Activated T-cell treated with anti-CD3 and anti-CD28 coated beads for 4 hours (primary cell): ENCODE measurements at places on chromosomes 5 and 9.

GRCh38 chr5:143168171-143168741, 235.2 kb downstream of the NR3C1 start:
- DNase-seq, result no peak

- no peak for DNase-seq
Observed at GRCh38 chr9:134736791-134737497, 95.3 kb downstream of the COL5A1 start.

DNA sequence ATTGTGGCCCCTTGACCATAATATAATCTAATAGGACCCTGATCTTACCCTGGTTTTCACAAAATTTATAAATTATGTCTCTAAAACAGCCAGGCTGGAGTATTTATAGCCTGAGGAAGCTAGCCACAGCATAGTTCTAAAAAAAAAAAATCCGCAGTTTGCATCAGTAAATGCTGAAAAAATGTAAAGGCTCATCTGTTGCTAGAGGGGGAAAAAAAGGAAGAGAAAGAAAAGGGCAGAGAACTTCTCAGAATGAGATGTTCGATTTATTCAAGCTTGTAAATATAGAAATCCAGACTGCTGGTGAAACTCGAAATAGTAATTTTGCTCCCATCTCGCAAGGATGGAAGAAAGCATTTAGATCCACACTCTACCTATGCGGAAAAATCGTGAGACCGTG, 467.5 kb downstream of the NTRK2 start:
- no peak for DNase-seq

DNA sequence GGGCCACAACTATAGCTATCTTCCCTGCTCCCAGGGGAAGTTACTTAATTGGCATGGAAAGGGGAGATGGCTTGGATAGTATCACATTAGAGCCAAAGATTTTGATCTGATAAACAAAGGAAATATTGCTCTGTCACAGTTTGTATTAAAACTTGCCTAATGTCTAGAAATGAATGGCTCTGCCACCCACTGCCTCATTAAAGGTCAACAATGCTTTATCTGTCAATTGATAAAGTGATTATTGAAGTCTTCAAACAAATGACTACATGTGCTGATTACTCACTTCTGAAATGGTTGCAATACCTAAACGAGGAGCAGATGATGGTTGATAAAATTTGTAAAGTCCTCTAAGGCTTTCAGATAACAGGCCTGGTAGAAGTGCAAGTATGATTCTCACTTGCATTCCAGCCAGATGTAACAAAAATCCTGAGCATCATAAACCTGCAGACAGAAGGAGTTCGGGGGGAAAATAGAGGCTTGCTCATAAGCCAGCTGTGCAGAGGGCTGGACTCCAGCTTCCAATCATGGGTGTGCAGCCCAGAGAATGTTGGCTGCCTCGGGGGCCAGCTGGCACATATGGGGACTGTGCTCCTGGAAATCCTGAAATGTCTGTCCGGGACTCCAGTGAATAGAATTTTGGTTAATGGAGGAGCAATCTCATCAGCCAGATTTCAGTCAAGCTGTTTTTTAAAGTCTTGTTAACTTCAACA, 200.5 kb upstream of the SLC27A6 start:
- DNase-seq, result no peak

DNA sequence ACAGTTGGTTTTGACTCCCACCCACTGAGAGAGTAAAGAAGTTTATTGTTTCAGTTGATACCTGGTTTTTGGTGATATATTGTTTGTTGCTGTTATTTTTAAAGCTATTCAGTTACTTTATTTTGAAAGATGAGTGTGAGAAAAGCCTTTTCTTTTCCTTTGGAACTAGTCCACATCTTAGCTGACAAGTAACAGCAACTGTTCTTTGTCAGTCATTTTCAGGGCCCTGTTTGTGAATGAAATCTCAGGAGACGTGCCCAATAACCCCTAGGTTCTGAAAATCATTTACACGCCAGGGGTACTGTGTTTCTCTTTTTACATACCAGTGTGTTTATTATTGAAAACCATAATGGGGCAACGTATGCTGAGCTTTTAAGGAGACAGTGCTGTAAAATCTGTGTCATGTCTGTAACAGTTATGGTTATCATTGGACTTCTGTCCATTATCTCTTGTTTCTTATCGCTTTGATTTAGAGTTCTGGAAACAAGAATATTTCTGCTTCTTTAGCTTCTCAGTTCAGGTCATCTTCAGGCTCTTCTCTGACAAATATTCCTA, 75.0 kb downstream of the LIX1 start:
- DNase-seq, result no peak

- DNase-seq, result no peak
Observed at GRCh38 chr5:76845890-76846289, 3.9 kb upstream of the S100Z start.

DNA sequence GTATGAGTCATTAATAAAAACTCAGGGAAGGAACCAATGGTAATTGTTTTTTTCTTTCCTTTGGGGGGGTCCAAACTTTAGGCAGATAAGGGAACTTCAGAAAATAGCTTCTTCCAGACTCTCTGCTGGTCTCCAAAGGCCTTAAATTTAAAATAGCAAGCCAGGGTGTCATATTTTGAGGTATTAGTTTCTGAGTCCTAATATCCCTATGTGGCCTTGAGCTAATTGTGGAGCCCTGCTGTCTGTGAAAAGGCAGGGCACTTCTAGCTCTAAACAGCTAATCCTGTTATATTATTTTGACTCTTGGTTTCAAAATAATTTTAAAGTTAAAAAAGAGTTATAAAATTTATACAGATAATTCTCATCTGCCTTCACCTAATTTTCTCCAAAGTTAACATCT, 195.7 kb upstream of the PPP1R2B start:
- no peak for DNase-seq

- DNase-seq, result no peak
Observed at GRCh38 chr5:155651-156410, 35.5 kb upstream of the LRRC14B start.

DNA sequence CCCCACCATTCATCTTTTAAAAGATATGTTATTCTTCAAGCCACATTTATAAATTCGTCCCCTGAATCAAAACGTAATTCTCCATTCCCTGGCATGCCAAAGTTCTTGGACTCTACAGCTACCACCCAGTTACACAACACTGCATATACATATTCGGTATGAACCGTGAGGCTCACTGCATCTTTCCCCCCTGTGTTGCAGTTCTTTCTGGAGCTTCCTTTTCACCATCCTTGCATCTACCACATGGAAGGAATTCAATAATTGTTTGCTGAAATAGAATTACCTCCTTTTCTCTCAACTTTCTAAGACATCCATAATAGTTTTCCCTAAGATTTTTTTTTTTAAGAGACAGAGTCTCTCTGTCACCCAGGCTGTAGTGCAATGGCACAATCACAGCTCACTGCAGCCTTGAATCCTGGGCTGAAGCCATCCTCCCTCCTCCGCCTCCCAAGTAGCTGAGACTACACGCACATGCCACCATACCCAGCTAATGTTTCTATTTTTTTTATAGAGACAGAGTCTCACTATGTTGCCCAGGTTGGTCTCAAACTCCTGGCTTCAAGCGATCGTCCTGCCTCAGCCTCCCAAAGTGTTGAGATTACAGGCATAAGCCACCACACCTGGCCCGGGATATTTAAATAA, 3.3 kb downstream of the LPAR1 start:
- no peak for DNase-seq
